CD4-positive, alpha-beta T cell treated with Interleukin-2 at 100 ng/mL for 4 hours (primary cell): ENCODE measurements at places on chromosomes 12 and 14.

GRCh38 chr14:21526672-21527317, 649 bp upstream of the SALL2 start:
- no peak for DNase-seq

- DNase-seq, result no peak
These were observed 41.1 kb downstream of the AREL1 start for GRCh38 chr14:74671789-74672188.

- DNase-seq, result no peak
These were observed 35.2 kb downstream of the VRK1 start for GRCh38 chr14:96832351-96832750.

DNA sequence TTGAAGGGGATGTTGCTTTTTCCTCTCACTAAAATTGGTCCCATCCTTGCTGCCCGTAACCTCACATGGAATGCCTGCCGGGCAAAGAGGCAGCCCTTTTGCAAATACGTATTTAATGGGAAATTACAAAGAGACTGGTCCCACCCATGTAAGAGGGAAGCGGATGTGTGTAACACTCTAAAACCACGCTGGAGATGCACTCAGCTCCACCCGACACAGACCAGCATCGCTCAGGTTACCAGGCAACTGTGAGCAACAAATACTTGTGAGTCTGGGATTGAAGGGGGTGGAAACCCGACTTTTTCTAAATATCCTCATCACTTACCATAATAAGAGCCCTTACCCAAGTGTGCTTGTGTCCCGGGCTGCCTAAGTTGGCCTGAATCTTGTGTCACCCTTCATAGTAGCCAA, 47.7 kb downstream of the ELK3 start:
- peak; percentile 93 for DNase-seq

GRCh38 chr12:15558915-15559528, 230.2 kb downstream of the EPS8 start:
- no peak for DNase-seq

DNA sequence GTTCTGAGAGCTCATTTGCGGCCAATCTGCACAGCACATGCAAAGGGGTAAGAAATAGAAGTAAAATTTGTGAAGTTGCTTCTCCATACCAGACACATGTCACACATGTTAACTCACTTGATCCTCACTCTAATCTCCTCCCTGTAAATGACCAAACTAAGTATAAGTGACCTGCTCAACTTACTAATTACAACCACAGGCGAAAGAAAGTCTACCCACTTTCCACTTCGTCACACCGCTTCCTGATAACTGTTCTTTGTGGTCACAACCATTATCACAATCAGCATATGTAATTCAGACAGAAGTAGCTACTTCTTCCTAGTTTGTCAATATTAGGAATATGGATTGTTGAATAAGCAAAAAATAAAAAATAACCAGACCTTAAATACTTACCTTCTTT, 293.7 kb upstream of the CLEC14A start:
- DNase-seq, result no peak

DNA sequence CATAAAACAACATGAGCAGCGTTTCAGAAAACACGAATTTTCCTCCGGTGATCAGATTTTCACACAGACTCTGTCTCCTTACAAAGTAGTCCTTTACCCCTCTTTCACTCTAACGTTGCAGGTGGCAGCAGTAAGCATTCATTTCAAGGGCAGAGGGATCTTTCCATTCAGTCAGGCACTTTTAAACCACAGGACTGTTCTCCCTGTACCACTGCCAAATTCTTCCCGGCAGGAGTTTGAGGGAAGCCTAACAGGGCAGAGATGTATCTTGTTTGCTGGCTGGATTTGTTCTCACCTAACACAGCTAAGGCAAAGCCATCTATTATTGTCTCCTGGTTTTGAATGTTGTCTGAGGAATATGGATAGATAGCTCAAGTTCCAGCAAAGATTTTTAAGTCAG, 1187.3 kb upstream of the SEL1L start:
- no peak for DNase-seq

DNA sequence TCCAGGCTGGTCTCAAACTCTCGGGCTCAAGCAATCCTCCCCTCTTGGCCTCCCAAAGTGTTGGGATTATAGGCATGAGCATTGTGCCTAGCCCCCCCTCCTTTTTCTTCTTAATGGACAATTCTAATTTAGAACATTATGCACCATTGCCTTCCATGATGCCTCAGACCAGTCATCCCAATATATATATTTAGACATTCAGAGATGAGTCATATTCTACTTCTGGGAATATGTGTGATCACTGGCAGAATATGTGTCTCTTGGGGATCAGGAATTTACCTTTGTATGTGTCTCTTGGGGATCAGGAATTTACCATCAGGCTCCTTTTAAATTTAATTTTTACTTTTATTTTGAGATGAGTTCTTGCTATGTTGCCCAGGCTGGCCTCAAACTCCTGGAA, 7.5 kb upstream of the CCDC177 start:
- no peak for DNase-seq

- DNase-seq, result no peak
These were observed 415.4 kb downstream of the ATP23 start for GRCh38 chr12:58356794-58357193.

DNA sequence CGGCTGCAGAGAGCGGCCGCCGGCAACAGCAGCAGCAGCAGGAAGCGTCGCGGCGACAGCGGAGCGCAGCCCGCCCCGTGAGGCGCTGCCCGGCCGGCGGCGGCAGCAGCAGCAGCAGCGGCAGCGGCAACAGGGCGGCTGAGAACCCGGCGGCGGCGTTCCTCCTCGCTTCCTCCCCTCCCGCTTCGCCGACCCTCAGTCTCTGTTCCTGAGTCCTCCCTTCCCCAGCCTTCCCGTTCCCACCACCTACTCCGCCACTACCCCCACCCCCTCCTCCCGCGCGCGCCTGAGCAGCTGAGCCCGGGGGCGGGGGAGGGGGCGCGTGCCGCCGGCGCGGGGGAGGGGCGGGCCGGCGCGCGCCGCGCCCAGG, 310 bp downstream of the BICDL1 start:
- no peak for DNase-seq

- DNase-seq, result no peak
These were observed at the start of gene ANKRD33 for GRCh38 chr12:51887476-51888315. Gene ANKRD33 (plus strand): TSS chr12:51888103. CDS start chr12:51888187, 84 bp downstream.

GRCh38 chr14:72060460-72060859, 128.2 kb downstream of the RGS6 start:
- no peak for DNase-seq

GRCh38 chr14:56273155-56273554, 154.9 kb downstream of the PELI2 start:
- DNase-seq, result no peak

GRCh38 chr12:81294325-81295190, 216.7 kb downstream of the ACSS3 start:
- DNase-seq, result no peak

- no peak for DNase-seq
These were observed 178.9 kb upstream of the FKBP4 start for GRCh38 chr12:2615665-2616402.

DNA sequence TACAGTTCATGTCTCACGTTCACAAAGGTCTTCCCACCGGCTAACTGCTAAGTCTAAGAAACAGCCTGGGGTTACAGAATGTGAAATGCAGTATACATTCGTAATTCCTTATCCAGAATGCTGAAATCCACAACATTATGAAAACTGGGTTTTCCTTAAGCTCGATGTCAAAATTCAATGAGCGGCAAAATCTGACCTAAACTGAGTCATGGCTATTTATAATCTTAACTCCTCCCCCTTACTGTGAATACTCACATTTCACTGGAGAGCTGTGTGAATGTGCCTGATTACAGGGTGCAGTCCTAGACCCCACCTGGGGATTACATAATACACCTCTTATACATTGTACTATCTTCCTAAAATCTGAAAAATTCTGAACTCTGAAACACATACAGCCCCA, 35.3 kb downstream of the STX2 start:
- no peak for DNase-seq

DNA sequence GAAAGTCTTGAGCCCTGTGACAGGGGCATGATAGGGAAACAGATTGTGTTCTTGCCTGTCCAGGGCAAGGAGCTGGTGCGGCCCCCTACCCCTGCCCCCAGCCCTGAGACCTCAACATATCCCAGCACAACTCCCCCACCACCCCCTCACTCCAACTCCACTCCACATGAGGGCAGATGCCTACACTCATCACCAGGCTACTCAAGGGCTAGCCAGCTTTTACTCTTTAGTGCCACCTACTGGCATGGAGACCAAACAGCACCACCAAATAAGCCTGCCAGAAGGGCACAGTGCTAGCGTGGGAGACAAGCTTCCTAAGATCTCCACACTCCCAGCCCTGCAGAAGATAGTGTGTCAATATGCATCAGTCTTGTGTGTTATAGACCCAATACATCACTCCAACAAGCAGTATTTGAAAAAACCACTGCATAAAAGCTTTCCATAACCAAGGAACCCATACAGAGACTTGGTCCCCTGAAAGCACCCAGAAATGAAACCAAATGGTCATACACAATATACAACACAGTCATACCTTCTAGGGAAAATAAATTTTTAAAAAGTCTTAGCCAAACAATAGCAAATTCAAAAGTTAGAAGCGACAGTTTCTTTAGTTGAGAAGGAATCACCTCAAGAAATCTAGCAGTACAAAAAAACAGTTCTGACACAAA, 154.4 kb downstream of the KCNK10 start:
- DNase-seq, result peak; percentile 78

DNA sequence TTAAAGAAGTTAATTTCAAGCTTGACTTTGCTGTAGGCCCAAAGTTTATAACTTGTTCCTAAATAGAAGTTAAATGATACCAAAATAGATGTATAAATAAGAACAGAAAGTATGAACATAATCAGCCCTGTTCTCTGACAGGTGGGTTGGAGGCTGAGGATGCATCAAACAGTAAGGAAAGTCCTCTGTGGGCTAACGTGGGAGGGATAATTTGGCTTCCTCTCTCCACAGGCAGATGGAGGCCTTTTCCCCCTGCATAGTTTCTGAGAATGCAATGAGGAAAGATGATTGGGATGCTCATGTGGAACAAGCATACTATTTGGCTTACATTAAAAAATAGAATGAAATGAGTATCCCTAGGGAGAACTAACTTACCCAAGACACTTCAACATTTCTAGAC, 56.5 kb downstream of the GARIN6 start:
- DNase-seq, result no peak

DNA sequence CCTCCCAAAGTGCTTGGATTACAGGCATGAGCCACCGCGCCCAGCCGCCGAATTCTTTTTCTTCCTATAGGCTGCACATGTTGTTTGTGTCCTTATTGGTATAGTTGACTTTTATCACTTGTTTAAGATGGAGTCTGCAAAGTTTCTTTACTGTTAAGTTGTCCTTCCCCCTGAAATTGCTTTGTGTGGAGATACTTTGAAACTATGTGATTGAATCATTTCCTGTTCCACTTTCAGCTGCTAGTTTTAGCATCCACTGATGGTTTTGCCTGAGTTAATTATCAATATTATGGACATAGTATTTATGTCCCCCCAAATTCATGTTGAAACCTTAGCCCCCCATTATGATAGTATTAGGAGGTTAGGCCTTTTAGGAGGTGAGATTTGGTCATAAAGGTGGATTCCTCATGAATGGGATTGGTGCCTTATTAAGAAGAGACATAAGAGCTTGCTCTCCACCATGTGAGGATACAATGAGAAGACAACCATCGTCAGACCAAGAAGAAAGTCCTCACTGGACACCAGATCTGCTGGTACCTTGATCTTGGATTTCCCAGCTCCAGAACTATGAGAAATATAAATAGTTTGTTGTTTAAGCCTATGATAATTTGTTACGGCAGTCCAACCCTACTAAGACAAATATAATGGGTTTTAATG, 34.9 kb downstream of the PPHLN1 start:
- DNase-seq, result no peak

DNA sequence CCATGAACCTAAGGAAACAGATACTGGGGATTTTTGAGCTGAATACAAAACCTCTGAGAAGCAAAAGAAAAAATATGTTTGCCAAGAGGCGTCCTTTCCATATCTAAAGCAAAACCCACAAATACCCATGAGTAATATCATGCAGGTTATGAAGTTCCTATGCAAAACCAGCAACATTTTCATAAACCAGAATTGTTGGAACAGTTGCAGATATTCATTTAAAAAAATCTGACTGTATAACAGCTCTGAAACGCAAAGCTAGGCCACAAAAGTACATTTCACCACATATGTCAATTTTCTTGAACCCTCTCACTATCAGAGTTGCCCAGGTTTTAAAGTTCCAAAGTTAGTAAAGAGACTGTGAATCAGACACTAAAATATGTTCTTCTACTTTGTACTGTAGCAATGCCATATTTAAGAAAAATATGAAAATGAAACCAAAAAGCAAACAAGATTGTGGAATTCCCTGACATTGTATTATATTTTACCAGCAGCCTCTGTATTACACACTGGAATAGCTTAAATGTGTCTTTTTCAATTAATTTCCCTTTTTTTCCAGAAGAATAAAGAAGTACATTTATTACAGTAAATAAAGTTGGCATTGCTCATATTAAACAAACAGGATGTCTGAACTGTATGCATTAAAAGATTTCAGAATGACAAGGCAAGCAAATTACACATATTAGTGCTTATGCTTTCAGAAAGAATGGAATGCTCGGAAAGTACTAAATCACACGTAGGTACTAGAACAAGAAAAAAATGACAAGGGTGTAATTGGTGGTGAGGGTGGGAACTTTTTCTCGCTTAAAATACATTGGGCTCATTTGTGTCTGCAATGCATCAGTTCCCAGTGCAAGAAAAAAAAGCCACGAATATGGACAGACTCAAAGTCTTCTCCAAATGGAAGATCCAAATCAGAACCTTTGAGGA, 33.6 kb upstream of the HIF1A start:
- peak; percentile 55 for DNase-seq

GRCh38 chr12:62971769-62972525, 37.0 kb upstream of the PPM1H start:
- DNase-seq, result no peak

GRCh38 chr12:130863298-130863697, 8.6 kb upstream of the RAN start:
- no peak for DNase-seq

DNA sequence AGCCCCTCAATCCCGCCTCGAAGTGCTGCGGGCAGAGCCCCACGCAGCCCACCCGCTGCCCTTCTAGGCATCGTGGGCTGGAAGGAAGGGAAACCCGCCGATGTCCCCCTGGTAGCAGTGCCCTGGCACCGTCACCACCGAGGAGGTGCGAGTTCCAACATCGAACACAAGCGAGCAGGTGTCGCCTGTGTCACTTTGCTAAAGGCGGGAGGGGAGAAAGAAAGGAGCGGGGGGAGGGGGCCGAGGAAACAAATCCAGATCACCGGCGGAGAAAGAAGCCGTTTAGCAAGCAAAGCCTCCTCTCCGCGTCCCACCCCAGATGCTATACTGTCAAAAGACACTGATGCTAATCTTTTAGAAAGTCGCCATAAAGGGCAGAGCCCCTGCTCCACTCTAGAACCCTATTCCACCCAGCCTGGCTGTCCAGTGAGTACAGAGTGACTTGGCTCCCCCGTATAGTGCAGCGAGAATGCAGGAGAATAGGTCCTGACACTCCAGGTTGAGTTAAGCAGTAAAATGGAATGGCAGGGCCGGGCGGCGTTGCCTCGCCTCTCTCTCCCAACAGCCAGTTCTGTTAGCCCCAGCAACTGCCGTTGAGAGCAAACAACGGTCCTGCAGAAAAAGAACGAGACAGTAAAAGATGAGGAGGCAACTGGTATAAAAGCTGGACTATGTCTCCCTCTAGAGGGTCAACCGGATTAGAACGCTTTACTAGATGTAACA, 67.9 kb upstream of the USP15 start:
- peak; percentile 71 for DNase-seq
